Adrenal gland (tissue), 19 donors: ENCODE measurements at places on chromosomes 12 and 14. TPM values are rescaled to one million over a fixed set of nuclear protein-coding genes. Genes with fewer than 3 reads are reported as not detected.

DNA sequence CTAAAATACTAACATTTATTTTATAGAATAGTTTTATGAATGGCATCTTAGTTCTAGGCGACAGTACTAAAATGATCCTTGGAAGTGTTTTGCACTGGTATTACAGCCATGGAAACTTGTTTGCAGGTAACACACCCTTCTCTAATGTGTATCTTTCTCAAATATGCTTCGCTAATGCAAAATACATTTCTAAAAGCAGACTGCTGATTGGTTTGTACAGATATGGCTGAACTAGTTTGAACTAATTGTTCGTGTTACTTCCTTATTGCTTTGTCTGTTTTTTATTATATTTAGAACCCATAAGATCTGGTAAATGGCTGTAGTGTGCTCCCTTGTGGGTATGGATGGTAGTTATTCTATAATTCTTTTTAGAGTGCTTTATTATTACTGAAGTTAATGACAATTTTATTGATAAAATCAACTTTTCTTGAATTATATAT lies 53.0 kb downstream of the ATF7IP start:
- H3K4me3 ChIP-seq: no peak overlapping the region
- no peak overlapping the region for H3K27ac ChIP-seq
- H3K27me3 ChIP-seq: no peaks in the 10 kb centered on the region
- H3K4me1 ChIP-seq: peaks cover 51% of the 10 kb centered on the region
- no peaks in the 10 kb centered on the region for H3K36me3 ChIP-seq
- DNase-seq: no peak

GRCh38 chr12:79200176-79200575 lies 335.6 kb downstream of the SYT1 start:
- no peaks in the 10 kb centered on the region for H3K4me1 ChIP-seq
- H3K27ac ChIP-seq: no peak overlapping the region
- H3K4me3 ChIP-seq: no peak overlapping the region
- no peaks in the 10 kb centered on the region for H3K36me3 ChIP-seq

ALG10 gene
- total RNA-seq: 8.3 TPM

WBP11 gene
- total RNA-seq: 19.1 TPM

DCN gene
- total RNA-seq: 983 TPM

RERG gene
- 86.1 TPM for total RNA-seq
